Cortex of kidney (tissue), 1 donor: ENCODE measurements at places on chromosomes 1 and 21.

GRCh38 chr21:27423038-27423437 lies 456.1 kb upstream of the ADAMTS5 start:
- no peak for DNase-seq

GRCh38 chr1:221511797-221512196 lies 230.1 kb downstream of the DUSP10 start:
- no peak for DNase-seq

- DNase-seq: no peak
Observed at GRCh38 chr1:166127003-166127402, 39.8 kb downstream of the FAM78B start.

DNA sequence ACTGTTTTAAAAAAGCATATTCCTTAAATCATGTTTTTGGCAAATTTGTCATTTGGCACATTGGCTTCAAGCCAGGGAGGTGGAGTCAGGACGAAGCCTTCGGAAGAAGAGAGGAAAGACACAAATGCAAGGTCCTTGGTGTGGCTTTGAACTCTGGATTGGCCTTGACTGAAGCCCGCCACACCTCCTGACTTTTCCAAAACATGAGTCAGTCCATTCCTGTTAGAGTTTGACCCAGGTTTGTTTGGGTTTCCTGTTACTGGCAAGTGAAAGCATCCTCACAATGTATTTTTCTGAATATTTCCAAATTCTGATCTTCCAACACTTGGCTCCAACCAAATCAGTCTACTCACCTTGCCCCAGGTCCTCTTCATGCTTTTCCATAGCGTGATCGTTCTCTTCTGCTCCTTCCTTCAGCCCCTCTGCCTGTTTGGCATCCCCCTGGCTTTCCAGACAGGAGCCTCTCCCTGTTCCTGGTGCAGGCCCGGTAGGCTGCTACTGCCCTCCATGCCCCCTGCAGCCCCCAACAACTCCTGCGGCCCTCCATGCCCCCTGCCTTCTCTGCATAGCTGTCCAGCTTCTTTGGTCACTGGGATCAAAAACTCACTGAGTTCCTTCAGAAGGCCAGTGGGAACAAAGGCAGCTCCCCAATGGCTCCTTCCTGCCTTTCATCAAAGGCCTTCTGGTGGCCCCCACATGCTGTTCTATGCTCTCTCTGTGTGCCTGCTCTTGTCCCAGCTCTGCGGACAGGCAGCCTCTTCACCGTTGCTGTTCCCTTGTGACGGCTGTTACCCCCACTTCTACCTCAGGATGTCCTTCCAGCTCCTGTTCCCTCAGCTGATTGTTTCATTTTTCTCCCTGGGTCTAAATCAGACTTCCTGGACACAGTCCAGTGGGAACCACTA lies 30.4 kb upstream of the SLC30A1 start:
- no peak for DNase-seq

DNA sequence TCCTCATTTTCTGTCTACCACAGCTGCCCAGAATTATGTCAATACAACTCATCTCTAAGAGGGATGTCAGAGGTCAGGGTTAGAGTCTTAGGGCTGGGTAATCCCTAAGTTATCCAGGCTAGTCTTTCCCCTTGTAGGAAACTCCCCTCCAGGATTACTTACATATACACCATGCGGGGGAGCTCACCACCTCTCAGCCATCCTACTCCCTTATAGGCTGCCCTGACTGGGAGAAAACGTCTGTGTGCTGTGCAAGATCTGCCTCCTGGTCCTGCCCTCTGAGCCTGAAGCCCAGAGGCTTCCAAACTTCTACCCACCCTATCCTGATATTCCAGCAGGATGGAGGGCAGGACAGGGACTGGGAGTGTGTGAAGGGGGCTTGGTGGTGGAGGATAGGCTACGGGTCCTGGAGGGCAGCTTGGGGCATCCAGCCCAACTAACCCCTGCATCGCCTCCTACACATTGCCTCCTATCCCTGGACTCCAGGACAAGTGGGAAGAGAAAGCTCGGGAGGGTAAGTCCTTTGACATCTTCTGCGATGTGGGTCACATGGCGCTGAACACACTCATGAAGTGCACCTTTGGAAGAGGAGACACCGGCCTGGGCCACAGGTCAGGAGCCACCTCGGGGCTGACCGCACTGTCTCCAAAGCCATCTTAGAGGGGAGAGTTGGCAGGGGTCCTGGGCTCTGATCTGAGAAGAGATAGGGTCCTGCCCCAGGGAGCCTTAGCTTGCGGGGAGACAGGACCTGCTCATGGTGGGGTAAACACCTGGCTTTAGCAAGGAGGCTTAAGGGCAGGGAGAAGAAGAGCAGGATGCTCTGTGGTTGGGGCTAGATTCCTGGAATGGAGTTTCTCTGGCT lies 14.4 kb downstream of the CYP4B1 start:
- no peak for DNase-seq

DNA sequence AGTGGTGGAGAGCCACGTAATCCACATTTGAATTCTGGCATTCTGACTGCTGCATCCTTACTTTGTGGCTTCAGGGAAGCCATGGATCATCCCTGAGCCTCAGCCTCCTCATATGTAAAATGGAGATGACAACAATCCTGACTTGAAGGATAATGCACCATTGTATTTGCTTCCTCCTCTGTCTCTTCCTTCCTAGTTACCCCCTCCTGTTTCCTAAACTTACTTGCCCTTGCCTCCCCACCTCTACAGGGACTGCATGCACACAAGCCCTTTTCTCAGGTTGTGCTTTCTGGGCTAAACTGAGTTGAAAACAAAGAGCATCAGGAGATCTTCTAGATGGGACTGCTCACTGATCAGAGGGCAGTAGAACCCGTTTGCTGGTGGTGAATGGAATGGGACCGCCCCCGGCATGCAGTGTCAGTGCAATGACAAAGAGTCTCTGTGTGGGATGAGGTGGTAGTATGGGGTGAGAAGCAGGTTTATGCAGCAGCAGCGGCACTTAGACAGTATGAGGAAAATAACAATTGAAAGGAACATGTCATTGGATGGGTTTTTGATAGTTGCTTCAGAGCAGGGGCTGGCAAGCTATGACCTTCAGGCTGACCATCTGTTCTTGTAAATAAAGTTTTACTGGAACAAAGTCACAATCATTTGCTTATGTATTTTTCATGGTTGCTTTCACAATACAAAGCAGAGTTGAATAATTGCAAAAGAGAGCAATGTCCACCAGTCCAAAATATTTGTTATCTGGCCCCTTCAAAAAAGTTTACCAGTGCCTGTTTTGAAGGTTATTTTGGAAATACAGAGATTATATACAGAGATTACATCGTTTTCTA lies 6.1 kb upstream of the ADAMTS1 start:
- DNase-seq: no peak

DNA sequence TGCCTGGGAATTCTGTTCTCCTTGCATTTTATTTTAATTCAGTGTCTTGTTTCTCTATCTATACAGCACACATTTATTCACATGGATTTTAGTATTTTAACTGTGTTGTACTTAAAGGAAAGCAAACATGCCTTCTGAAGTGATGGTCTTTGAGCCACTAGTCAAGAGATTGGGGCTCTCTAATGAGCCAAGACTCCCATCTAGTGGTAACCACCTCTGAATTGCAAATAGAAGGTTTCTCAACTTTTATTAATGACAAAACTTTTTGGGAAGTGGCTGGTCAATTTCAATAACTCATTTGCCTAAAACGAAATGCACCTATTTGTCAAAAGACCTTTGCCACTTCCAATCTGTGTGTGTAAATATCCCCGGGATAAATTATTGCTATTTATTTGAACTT lies 199.6 kb downstream of the LTN1 start:
- no peak for DNase-seq

- no peak for DNase-seq
Observed at GRCh38 chr1:81288689-81289088, 512.0 kb upstream of the ADGRL2 start.

GRCh38 chr1:175383239-175383638 lies 190.7 kb upstream of the KIAA0040 start:
- DNase-seq: no peak

- DNase-seq: no peak
Observed at GRCh38 chr1:243428084-243428483, 172.2 kb downstream of the SDCCAG8 start.

DNA sequence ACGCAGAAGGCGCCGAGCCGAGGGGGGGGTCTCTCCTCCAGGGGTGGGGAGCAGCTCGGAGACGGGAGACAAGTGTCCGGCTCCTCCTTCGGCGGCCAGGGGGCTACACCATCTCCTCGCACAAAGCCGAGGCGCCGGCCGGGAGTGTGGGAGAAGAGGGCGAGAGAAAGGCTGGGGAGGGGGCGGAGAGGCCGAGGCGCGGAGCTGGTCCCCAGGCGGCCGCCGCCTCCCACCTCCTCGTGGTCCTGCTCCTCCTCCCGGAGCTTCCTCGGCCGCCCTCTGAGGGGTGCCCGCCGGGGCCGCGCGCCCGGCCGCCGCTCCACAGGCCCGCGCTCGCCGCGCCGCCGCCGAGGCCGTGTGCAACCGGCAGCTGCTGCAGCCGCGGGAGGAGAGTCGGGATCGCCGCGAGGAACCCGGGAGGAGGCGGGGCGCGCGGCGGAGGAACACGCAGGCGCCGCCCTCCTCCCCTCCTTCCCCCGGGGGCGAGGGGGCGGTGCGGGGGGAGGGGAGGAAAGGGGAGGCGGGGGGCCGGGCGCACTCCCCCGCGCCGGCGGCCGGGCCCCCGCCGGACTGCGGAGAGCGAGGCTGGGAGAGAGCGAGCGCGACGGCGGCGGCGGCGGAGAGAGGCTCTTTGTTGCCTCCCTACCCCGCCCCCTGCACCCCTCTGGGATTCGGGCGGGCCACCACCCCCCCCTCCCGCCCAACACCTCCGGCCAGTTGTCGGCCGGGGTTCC lies at the start of gene ENAH:
Gene ENAH (minus strand): TSS at position 395 of the 734 bp plus-strand sequence. CDS start 433 bp downstream, outside the sequence.
- no peak for DNase-seq

- no peak for DNase-seq
Observed at GRCh38 chr1:54815086-54815876, 14.2 kb upstream of the TTC22 start.

- no peak for DNase-seq
Observed at GRCh38 chr1:36715797-36716196, 233.1 kb upstream of the CSF3R start.

DNA sequence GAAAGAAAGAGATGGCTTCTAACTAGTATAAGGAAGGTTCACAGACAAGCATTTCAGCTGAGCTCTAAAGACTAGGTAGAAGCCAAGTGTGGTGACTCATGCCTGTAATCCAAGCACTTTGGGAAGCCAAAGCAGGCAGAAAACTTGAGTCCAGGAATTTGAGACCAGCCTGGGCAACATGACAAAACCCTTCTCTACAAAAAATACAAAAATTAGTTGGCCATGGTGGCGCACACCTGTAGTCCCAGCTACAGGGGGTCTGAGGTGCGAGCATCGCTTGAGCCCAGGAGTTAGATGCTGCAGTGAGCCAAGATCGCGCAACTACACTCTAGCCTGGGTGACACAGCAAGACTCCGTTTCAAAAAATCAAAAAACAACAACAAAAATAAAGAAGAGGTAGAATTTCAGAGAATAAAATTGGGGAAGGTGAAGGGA lies 27.8 kb downstream of the FBXO42 start:
- no peak for DNase-seq

DNA sequence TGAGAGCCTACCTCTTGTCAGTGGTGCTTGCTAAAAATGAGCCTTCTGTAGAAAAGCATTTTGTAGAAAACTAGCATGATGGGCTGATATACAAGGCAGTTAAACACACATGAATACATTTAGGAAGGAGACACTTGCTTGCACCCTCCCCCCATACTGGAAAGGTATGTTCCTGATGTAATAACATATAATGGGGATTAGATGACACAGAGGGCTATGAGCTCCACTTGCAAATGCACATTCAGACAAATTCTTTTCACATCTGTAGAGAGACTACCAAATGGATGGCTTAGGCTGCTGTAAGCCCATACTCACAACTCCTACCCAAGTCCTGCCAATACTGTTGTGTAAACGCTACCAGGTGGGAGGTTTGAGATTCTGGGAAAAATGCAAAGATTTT lies 634.0 kb downstream of the SMYD3 start:
- no peak for DNase-seq

- no peak for DNase-seq
Observed at GRCh38 chr1:98766255-98766654, 104.7 kb downstream of the SNX7 start.

GRCh38 chr1:85569737-85570404 lies 10.7 kb upstream of the CCN1 start:
- no peak for DNase-seq

- no peak for DNase-seq
Observed at GRCh38 chr1:165880993-165881392, 53.6 kb downstream of the UCK2 start.

DNA sequence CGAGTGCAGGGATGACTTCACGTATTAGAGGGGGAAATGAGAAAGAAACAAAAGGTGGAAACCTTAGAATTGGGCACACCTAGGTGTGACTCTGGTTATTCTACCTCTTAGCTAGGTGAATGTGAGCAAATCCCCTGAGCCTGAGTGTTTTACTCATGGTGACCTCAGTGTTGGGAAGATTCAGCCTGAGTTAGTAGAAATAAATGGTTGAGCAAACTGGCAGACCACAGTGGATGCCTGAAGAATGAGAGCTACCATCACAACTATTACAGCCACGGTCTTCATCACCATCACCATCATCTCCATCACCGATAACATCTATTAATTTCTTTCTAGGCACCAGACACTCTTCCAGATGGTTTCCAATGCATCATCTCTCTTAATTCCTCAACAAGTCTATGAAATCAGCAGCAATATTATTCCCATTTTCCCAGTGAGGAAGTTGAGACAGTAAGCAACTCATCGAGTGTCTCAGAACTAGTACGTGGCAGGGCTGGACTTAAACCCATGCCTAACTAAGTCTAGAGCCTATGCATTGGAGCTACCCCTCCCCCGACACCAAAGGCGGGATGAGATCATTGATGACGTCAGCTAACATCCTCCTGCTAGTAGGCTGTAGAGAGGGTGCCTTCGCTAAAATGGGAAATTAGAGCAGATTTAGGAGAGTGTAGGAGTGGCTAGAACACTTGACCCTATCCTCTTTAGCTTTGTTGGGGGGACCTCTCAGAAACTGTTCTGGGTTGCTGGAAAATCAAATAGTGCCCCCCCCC lies 7.9 kb upstream of the KAZN start:
- no peak for DNase-seq

DNA sequence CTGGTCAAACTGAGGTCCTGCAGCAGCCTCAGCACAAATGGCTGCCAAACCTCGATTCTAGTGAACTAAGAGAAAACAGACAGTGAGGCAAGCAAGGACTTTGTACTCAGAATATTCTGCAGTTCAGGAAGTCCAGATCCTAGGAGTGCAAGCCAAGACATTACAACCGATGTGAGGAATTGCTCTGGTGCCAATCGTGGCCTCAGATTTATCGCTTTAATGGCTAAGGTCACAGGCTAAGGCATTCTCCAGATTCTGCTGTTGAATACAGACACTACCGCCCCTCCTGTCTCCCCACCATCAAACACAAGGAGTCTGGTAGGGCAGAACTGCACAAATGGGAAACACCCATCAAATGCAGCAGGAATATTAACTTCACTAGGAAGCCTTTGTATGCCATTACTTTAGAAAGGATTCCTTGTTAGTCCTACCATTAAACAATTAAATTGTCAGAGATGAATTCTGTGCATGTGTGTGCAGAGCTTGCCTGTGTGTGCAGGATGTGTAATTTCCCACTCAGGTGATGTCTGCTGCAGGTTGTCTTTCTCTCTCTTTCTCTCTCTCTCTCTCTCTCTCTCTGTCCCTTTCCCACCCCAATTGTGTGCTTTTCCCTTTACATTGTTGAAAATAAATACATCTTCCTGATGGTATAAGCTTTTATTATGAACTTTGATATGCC lies 9.2 kb upstream of the SERTAD4 start:
- no peak for DNase-seq
